ENCODE measurements at places on chromosomes 7 and 10. TPM values are rescaled to one million over a fixed set of nuclear protein-coding genes. Genes with fewer than 3 reads are reported as not detected.

DNA sequence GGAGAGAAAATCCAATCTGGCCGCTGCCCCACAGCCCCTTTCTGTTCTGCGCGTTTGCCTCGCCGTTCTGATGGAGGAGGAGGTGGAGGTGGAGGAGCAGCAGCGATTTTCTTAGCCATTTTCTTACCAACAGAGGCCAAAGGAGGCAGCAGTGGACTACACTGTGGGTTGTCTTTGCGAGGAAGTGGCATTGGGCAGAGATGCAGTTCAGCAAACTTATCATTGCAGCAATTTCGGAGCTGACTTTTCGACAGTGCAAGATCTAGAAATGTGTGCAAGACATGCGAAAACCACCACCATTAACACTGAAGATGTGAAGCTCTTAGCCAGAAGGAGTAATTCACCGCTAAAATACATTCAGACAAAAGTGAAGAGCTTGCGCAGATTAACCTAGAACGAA is 1.9 kb upstream of the ARL4A start:
- no peak for DNase-seq

Gene NPC1L1
- polyA plus RNA-seq = 0.42 TPM

DNA sequence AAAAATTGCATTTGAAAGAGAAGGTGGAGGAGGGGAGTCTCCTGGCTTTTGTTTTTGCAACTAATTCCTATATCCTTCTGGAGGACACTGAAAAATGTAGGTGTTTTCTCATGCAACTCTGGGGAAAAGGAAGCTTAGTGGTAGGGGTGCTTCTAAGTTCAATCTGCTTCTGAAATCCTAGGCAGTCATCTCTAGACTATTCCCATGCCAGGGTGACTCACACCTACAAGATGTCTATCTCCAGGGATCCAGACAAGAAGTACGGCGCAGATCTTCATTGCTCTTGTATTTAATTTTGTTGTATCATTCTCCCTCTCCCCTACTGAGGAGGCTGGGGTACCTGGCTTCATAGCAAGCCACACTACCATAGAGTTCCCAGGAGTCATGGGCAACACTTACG is 258.8 kb downstream of the PHF14 start:
- DNase-seq = no peak

Gene TYW1
- polyA plus RNA-seq = 19.5 TPM

Gene CC2D2B
- not detected for polyA plus RNA-seq

Measured in AG04450 (cell line).